ENCODE measurements at places on chromosomes 16 and 17.

DNA sequence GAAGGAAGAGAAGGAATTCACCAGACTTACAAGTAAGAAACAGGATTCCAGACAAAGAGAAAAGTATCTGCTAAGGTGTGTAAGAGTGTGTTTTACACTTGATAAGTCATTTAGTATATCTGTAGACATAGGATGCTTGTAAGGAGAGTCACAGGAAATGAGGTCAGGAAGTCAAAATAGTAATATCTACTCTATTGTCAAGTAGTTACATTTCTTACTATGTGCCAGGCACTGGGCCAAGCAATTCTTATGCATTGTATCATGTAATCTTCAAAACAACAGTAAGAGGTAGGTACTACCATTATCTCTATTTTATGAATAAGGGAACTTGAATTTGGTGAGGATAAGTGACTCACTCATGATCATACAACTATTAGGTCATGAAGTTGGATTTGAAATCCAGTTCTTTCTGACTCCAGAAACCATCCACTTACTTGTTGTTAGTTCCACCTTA, 129.1 kb downstream of the SNX11 start:
- no peak for DNase-seq

DNA sequence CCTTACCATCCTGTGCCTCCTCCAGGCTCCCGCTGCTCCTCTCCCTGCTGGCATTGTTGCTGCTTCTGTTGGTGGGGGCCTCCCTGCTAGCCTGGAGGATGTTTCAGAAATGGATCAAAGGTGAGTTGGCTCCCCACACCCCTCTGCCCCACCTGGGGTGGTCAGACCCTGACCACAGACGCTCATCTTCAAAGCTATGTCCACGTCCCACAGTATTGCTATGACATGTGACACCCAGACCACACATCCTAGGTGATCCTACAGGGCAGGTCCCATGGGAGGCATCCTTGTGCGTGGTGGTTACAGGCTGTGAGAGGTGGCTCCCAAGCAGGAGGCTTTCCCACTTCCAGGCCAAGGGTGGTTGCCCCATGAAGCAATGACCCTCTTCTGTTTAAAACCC, 11.0 kb downstream of the CD300A start:
- no peak for DNase-seq

GRCh38 chr17:4710693-4711634, 532 bp downstream of the ARRB2 start:
- DNase-seq = no peak

DNA sequence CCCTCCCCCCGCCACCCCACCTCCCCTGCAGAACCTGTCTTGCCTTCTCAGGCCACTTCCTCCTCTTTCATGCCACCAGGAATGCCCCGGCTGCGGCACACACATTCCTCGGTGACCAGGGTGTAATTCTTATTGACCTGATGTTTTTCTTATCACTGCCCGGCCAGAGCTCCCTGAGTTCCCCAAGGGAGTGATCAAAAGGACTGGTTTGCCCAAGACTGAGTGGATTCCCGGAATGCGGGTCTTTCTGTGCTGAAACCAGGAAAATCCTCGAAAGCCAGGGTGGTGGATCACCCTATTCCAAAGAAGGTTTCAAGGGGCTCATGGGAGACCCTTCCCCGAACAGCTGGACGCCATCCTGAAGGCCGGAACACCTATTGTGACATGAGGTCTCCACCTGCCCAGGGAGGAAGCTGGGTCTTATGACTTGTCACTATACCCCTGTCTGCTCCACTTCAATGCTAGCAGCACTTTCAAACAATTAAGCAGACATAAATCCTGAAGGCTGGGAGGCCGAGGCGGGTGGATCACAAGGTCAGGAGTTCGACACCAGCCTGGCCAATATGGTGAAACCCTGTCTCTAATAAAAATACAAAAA, 53.0 kb upstream of the RPL38 start:
- DNase-seq = no peak

GRCh38 chr17:15250135-15250860, 14.8 kb downstream of the PMP22 start:
- no peak for DNase-seq

DNA sequence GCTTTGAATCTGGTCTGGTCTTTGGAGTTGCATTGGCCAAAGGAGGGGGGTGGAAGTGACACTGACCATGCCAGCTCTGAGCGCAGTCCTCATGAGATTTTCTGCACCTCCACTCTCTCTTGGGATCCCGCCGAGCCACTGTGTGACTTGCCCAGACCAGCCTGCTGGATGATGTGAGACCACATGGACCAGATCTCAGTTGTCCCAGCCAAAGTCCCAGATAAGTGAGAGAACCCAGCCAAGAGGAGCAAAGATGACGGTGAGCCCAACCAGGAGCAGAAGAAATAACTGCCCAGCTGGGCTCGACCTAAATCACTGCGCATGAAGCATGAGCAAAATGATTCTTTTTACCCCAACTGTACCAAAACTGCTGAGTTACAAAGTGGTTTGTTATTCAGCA, 96.5 kb upstream of the ERCC4 start:
- DNase-seq = no peak

DNA sequence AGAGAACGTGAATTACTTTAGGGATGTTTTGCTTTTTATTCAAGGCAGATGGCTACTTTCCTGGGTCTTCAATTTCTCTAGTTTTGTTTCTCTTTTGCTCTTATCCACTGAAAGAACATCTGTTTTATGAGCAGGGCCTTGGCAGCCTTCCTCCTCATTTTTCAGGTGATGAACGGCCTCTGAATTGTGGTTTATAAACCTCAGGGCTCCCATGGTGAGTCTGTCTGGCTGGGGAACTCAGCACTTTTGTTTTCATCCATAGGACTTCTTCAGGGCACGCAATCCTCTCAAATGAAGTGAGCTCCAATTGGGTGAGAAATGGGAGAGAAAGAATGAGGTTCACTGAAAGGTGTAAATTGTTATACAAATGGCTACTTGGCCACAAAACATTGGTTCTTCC, 186.4 kb upstream of the ERCC4 start:
- DNase-seq = no peak

DNA sequence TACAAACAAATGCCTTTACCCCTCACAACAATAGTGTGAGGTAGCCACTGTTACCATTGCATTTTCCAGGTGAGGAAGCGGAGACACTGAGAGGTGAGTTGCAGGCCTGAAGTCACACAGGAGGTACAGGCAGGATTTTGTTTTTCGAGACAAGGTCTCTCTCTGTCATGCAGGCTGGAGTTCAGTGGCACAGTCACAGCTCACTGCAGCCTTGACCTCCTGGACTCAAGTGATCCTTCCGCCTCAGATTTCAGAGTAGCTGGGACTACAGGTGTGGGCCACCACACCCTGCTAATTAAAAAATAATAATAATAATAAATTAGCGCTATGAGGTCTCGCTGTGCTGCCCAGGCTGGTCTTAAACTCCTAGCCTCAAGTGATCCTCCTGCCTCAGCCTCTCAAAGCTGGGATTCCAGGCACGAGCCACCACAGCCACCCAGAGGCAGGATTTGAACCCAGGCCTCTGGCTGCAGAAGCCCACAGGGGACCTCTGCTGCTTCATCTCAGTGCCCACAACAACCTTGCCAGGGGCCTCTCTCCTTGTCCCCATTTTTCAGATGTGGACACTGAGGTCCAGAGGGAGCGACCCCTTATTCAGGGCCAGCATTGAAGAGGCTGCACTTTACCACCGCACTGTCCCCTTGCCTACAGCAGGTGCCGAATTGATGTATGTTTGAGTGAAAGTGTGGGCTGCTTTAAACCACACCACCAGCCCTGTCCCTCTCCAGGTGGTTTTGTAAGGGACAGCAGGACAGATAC, 16.0 kb upstream of the CIBAR2 start:
- no peak for DNase-seq

DNA sequence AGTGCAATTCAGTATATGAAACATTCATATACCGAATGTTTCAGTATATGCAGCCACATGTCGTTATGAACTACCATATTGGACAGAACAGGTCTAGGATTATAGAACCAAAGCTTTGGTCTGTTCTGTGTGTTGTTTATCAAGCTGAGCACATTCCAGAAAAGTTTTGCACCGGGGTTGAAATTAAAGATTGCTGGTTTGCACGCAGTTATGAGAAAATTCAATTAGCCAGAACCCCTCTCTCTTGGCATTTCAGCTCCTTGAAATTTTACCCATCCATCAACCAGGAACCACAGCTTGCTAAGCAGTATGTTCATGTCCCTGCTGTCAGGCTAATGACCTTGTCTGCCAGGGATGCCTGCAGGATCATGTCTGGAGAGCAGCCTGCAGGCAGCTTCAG, 9.5 kb downstream of the KRT32 start:
- no peak for DNase-seq

DNA sequence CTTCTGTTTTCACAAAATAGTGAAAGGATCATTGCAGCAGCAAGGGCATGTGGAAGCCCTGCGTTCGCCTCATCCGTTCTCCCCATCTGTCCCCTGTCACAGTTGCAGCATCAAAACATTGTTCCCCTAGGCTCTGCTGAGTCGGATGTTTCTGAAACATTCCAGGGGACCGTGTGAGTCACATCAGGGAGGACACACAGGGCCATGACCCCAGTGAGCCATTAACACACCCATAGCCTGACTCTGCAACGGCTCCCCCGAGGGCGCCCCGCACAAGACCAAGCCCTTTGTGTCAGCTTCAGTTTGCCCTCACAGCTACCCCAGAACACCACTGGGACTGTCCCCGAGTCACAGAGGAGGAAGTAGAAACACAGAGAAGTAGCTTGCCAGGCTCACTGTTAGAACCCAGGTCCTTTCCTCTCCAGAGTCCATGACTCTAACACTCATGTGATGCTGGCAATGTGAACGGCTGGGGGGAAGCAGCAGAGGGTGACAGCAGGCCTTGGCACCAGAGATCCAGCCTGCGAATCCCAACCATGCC, 63.3 kb upstream of the HSBP1 start:
- no peak for DNase-seq

DNA sequence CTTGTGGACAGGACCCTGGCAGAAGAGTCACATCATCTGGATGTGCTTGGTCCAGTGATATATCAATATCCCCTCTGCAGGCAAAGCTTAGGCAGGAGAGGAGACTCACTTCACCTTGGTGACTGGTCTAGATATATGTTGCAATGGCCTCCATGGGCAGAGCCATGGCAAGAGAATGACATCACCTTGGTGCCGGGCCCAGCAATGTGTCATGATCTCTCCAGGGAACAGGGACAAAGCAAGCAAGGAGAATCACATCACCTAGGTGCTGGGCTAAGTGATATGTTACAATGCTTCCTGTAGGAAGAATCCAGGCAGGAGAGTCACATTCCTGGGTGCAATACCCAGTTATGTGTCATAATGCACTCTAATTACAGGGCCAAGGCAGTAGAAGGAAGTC, 2106.2 kb downstream of the TP53TG3F start:
- no peak for DNase-seq

- DNase-seq = no peak
These were observed 1.6 kb upstream of the ODF4 start for GRCh38 chr17:8337802-8338752.

GRCh38 chr17:42067371-42068091, 17.1 kb upstream of the C17orf113 start:
- no peak for DNase-seq

- DNase-seq = no peak
These were observed 22.5 kb downstream of the SLC7A6OS start for GRCh38 chr16:68288252-68288650.

- no peak for DNase-seq
These were observed 52.4 kb upstream of the ATF7IP2 start for GRCh38 chr16:10333321-10334032.

- DNase-seq = no peak
These were observed 4.6 kb upstream of the FTSJ3 start for GRCh38 chr17:63832014-63832413.

DNA sequence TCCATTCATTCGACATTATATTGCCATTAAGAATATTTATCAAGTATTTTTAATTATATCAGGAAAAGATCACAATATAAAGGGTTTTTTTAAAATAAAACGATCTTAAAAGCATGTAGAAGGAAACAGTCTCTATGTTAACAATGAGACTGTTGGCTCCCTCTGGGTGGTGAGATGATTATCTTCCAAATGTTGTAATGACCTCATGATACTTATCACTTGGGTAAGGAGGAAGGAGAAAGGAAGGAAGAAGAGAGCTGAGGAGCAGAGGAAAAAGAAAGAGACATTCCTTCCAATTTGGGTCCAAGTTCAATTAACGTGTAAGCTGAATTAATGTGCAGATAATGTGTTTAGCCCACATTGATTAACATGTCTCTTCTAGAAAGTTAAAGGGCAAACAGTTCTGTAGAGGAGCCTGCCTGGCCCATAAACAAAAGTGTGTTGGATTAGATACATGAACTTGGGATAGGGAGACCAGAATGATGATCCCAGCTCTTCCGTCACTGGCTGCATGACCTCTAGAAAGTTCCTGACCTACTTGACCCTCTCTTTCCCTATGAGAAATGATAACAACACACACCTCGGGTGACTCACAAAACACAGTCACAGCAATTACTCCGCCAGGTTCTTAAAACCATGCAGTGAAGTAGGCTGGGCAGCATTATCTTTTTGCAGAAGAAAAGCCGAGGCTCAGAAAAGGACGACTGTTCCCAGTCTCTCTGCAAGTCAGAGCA, 32.0 kb downstream of the PIMREG start:
- no peak for DNase-seq

All from NCI-H2081 treated with DMSO at 0.1 percent for 48 hours (cell line).